ENCODE measurements at places on chromosomes 4 and X.

- no peak for DNase-seq
Observed at GRCh38 chrX:9141496-9141895, 107.6 kb upstream of the FAM9B start.

DNA sequence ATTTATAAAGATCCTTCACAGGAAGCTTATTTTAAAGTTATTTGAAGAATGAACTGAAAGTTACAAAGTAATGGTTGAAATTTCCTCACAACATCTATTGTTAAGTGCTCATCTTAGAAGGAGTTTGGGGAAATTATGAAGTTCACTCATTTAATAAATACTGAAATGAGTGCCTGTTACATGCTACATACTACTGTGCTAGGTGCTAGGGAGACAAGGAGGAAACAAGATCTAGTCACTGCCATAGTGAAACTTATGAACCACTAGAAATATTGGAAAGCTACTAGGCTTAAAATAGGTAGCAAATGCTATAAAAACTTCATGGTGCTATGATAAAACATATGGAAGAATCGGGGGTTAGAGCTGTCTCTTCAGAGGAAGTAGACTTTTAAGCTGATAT is 97.1 kb downstream of the JADE1 start:
- no peak for DNase-seq

DNA sequence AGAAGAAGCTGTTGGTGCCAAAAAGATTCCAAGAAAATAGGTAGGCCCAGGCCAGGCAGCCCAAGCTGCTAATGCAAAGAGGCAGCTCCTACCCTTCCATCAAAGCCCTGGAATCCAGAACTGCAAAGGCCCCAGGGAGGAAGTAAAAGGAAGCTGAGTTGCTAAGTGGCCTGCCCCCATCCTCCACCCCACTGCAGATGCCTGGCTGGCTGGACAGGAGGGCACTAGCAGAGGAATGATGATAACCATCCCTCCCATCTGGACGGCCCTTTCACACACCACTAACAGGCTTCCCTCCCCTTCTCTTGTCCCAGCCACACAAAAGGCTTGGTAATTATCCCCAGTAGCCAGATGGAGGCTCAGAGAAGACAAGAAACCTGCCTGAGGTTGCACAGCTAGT is 32.4 kb upstream of the PJA1 start:
- no peak for DNase-seq

- no peak for DNase-seq
Observed at GRCh38 chr4:28238876-28239275, 1378.2 kb downstream of the STIM2 start.

DNA sequence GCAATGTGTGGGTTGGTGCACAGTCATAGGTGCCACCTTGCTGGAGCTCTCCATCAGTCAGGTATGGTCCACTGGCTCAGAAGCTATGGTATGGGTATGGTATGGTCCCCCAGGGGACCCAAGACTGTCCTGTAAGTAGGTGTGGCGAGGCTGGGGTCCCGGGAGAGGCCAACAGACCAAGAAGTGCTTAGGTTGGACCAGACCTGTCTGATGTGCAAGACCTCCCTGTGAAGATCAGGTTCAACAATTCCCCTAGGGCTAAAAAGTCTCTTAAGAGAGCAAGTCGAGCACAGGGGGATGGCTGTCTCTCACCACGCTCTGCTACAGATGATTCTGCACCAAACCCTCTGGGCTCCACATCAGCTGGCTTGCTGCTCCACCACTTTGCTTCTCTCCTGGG is 1145.0 kb downstream of the RPA4 start:
- no peak for DNase-seq

DNA sequence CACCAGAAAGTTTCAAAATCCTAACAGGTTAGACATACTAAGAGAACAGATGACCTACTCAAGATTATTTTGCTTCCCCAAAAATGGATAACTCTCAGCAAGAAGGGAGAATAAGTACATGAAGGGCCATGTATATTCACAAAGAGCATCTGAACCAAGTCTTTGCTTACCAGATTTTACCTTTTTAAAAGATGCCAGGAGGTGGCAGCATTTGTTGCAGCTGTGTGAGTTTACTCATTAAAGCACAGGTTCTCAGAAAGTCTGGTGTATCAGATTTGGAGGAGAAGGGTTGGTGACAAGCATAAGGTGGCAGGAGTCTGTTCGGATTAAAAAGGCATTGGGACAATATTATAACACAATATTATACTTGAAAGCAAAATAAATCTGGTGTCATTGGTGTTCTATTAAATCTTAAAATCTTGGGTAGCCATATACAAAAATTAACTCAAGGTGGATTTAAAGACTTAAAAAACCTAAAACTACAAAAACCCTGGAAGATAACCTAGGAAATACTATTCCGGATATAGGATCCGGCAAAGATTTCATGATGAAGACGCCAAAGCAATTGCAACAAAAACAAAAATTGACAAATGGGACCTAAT is 51.3 kb upstream of the NFKB1 start:
- peak; percentile 61 for DNase-seq
